ENCODE measurements at places on chromosomes 6 and 20. TPM values are rescaled to one million over a fixed set of nuclear protein-coding genes. Genes with fewer than 3 reads are reported as not detected.

The SERPINB6 gene
- total RNA-seq: 265 TPM

The CNKSR3 gene
- 19.7 TPM for total RNA-seq

The MMP24 gene
- 0.13 TPM for total RNA-seq

The RUNX2 gene
- 0.24 TPM for total RNA-seq

The INSM1 gene
- not detected for total RNA-seq

The JAG1 gene
- total RNA-seq: 22.1 TPM

The EYA2 gene
- total RNA-seq: 0.65 TPM

The SLC4A11 gene
- total RNA-seq: 0.16 TPM

The RNASET2 gene
- total RNA-seq: 12.3 TPM

The ADGB gene
- total RNA-seq: not detected

The RSPH9 gene
- 0.16 TPM for total RNA-seq

The TUBB2B gene
- total RNA-seq: 1.3 TPM

The LY6G6C gene
- total RNA-seq: not detected

The IMPG1 gene
- total RNA-seq: not detected

The C4A gene
- 61.5 TPM for total RNA-seq

The RNF144B gene
- 17.1 TPM for total RNA-seq

The HSPA12B gene
- 16.6 TPM for total RNA-seq

The YTHDF1 gene
- total RNA-seq: 21.1 TPM

The PNPLA1 gene
- not detected for total RNA-seq

The TNF gene
- total RNA-seq: 0.59 TPM

The PKIG gene
- total RNA-seq: 180 TPM

The TOP1 gene
- total RNA-seq: 20.6 TPM

The PHACTR1 gene
- total RNA-seq: 114 TPM

The ARMC2 gene
- total RNA-seq: 9.5 TPM

The GSTA2 gene
- total RNA-seq: not detected

The MAN1A1 gene
- 17.2 TPM for total RNA-seq

The SPATA2 gene
- 7.9 TPM for total RNA-seq

The IRAK1BP1 gene
- 4.4 TPM for total RNA-seq

The MAS1L gene
- total RNA-seq: not detected

The SIGLEC1 gene
- total RNA-seq: 9.6 TPM

The CYP39A1 gene
- 4.7 TPM for total RNA-seq

The GABRR2 gene
- 0.54 TPM for total RNA-seq

The AGER gene
- 1.6 TPM for total RNA-seq

The UNC5CL gene
- 0.40 TPM for total RNA-seq

The POM121L2 gene
- total RNA-seq: not detected

The PDYN gene
- not detected for total RNA-seq

The CRYBG1 gene
- 1.6 TPM for total RNA-seq

The MUCL3 gene
- total RNA-seq: not detected

The BMP7 gene
- 23.2 TPM for total RNA-seq

The GTSF1L gene
- not detected for total RNA-seq

The RSPO4 gene
- total RNA-seq: not detected

The CEP57L1 gene
- 6.3 TPM for total RNA-seq
